ENCODE measurements at places on chromosomes 2 and 18.
A peak's percentile ranks its signal among the peaks of the same experiment; 100 is the strongest.

- DNase-seq = no peak
Observed at GRCh38 chr18:50093366-50094064, 101.4 kb downstream of the MYO5B start.

DNA sequence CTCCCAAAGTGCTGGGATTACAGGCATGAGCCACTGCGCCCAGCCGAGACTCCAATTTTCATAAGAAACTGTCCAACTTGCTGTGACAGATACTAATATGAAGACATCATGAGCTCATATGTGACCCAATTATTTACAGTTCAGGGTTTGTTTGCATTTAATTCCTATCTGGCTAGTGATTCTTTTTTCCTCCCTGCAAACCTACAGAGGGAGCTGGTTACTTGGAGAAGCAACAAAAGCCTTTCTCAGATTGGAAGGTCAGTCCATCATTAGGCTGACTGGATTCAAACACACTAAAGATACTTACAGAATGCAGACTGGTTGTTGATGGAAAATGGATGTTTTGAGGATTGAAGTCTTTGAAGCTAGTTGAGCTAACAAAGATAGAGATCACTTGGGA lies 176.4 kb downstream of the ANKRD44 start:
- no peak for DNase-seq

DNA sequence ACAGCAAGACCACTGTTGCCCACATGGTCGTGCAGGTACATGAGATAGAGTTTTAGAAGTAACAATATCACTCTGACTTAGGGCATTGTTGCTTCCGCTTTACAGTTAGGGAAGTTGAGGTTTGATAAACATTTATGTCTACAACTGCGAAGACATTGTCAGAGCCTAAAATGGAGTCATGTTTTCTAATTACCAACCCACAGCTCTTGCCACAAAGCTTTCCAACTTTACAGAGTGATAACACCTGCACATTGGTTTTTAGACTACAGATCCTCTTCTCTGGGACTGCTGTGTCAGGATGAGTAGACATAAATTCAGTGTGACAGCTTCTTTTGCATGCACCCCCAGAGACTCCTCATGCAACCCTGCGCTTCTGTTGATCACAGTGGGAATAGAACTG lies 119.0 kb downstream of the FEZ2 start:
- DNase-seq = no peak

GRCh38 chr2:147758821-147759220 lies 86.0 kb upstream of the ACVR2A start:
- no peak for DNase-seq

DNA sequence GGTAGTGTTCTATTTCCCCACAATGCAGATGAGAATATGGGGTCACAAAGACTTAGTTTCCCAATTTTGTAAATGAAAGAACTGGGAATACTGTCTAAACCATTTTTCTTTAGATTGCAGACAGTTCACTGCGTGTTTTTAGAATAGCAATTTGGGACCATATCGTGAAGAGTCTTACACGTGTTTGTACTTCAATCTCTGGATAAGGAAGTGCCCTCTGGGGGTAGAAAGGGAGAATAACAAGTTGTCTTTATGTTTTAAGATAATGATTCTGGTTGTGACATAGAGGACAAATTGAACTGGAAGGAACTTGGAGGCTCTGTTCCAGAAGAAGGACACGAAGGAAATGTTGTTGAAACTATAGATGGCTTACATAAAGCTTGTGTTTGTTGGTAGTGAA lies 457.7 kb downstream of the CBLN2 start:
- DNase-seq = no peak

- no peak for DNase-seq
Observed at GRCh38 chr2:191086706-191087105, 64.1 kb downstream of the STAT4 start.

GRCh38 chr18:36534154-36534688 lies 236.7 kb downstream of the FHOD3 start:
- DNase-seq = no peak

DNA sequence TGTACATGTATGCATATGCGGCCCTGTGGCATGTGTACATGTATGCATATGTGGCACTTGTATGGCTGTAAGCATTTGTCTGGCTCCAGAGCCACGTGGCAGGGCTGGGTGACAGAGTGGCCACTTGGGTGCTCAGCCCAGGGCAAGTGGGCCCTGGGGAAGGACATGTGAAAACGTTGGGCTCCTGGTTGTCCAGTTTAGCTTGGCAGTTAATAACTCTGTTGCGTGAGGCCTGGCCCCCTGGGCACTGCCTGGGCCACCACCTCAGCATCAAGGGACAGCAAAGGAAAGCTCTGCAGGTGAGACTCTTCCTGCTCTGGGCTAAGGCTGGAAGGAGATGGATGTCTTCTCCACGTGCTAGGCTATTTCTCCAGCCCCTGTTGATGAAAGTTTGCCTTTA lies 119.9 kb downstream of the CTIF start:
- DNase-seq = no peak

DNA sequence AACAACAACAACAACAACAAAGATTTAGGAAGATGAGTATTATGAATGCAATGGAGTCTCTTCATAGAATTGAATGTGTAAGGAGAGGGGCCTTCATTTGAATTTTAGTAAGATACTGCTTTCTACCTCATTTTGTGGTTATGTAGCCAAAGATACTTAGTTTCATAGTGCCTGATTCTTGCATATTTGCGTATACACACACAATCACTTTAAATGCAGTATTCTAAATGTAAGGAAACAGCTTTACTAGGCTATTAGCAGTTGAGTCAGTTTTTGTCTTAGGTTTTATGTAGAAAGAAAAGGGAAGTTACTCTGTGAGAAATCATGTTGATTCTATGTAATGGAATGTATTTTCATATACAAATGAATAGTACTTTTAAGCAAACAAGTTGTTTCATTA lies 80.5 kb downstream of the HAUS1 start:
- DNase-seq = no peak

DNA sequence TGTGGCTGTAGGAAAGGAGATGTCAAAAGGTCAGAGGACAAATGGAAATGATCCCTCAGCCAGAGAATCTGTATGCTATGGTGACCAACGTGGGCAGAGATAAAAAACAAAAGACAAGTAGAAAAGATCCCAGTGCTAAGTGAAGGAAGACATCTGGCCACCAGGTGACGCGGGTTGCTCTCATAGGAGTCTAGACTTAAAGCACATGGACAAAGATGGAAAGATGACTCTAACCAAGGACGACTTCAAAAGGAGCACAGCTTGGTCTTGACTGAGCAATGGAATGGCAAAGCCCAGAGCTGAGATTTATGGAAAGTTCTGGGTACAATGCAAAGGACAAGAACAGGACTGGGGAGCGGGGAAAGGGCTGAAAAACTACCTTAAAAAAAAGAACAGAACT lies 96.8 kb downstream of the CLIP4 start:
- DNase-seq = no peak

DNA sequence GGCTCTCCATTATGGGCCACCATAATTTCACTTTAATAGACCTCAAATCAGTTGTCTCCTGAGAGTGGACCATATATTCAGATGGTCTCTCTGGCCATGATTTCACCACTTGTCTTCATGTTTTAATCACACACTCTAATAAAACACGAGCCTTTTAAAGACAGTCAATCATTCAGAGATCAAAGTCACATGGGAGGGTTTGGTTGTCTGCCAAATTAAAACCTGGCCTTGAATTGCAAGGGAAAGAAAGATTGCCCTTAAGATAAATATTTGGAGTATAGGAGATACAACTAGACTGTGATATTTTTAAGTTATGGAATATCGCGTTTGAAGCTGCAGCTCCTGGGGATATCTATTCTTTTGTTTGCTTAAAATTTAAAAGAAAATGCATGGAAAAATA lies 377.8 kb upstream of the DDX18 start:
- no peak for DNase-seq

DNA sequence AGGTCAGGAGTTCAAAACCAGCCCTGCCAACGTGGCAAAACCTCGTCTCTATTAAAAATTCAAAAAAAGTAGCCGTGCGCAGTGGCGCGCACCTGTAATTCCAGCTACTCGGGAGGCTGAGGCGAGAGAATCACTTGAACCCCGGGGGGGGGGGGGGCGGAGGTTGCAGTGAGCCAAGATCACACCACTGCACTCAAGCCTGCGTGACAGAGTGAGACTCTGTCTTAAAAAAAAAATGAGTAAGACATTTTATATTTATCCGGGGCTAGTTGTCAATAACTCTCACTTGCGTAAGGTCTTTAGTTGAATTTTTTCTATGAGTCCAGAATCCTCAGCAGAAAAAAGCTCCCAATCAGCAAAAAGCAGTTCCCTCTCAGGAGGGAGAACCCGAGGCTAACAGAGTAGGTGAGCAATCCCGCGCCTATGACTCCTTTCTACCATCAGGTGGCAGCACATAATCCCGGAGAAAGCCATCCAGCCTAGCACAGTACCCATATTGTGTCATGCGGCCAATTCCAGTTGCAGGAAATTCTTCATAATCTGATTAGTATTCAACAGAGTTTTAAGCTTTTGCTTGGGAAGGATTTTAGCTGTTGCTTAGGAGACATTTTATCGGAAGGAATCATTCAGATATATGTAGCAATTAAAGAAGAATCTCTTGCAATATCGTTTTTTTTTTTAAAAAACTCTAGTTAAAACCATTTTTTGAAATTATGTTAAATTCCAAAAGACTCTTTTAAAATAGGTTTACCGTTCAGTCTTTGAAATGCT lies 11.9 kb upstream of the CRYGA start:
- peak; percentile 79 for DNase-seq

DNA sequence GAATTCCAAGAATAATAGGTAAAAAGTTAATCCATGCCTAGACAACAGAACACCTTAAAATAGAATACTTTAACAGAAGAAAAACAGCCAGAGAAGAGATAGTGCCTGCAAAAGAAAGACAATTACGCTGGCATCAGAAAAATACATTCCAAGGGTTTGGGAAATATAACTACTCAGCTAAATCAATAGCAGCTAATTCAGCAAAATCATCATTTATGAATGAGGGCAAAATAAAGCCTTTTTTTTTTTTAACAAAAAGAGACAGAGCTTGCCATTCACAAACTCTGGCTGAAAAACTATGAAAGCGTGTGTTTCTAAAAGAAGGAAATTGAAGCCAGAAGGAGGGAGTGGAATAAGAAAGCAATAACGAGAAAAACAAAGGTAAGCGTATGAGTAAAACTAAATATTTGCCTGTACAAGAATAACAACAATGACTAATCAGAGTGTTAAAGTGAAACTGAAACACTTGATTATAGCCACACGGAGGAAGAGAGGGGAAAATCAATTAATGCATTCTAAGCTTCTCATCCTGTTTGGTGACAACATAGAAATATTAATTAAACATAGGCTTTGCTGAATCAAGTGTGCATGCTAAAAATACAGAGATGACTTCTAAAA lies 90.2 kb downstream of the EHD3 start:
- peak; percentile 60 for DNase-seq

DNA sequence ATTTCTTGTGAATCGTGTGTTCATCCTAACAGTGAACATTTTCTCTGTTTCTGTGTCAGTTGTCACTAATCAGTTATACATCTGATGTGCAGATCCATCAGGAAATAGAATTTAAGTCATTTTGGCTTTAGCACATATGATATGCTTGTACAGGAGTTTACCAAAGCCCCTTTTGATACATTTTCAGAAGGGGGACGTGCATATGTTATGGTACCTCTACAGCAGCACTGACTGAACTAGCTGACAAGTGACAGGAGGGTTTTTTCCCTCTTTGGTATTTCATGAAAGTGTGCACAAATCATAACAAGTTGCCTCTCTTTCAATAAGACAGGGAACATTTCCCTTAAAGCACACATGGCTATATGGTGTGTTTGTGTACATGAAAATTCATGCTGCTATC lies 536.5 kb downstream of the PLCL1 start:
- DNase-seq = no peak

DNA sequence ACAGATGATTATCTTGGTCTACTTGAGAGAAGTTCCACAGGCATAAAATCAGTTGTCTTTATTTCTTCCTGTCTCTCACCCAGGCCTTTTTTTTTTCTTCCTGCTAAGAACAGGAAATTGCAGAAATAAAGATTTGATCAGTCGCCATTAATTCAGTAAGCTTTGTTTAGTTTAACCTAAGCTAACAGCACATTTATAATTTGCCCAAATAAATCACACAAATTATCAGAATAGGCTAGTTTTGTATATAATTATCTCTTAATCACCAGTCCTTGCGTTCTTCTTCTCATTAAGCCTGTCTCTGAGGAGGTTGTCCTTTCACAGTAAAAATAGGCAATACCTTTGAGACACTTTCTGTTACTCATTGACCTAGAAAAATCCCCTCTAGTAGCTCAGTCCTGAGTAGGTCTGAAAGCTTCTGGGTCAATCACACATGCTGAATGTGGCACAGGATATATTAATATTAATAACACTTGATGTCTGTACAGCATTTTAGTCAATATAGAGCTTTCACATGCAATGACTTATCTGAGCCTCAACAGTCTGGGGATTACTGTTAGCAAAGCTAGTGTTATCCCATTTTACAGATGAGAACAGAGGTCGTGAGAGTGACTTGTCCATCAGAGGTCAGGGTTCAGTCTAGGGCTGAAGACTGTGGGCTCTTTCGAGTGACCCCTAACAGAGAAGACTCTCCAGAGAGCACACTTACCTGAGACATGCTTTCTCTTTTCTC lies 11.2 kb upstream of the STK17B start:
- DNase-seq = peak; percentile 36
